ENCODE measurements at places on chromosomes 4 and X. TPM values are rescaled to one million over a fixed set of nuclear protein-coding genes. Genes with fewer than 3 reads are reported as not detected.

- DNase-seq: no peak
These were observed 16.0 kb upstream of the FAM149A start for GRCh38 chr4:186088523-186088922.

INTS12 gene
- 12.7 TPM for total RNA-seq

GRCh38 chr4:158968961-158969360 lies 133.9 kb upstream of the RAPGEF2 start:
- DNase-seq: no peak

- DNase-seq: no peak
These were observed 92.1 kb downstream of the HMX1 start for GRCh38 chr4:8779490-8779932.

- DNase-seq: peak; percentile 79
These were observed 82.9 kb downstream of the STOX2 start for GRCh38 chr4:183987987-183988392.

Measured in endodermal cell (in vitro differentiated cells).